DMS 273 treated with DMSO at 0.1 percent for 48 hours (cell line): ENCODE measurements at places on chromosomes 13 and 19.

- DNase-seq = no peak
Observed at GRCh38 chr13:106899442-106899841, 331.5 kb upstream of the ARGLU1 start.

- no peak for DNase-seq
Observed at GRCh38 chr13:96662036-96662435, 332.2 kb downstream of the OXGR1 start.

DNA sequence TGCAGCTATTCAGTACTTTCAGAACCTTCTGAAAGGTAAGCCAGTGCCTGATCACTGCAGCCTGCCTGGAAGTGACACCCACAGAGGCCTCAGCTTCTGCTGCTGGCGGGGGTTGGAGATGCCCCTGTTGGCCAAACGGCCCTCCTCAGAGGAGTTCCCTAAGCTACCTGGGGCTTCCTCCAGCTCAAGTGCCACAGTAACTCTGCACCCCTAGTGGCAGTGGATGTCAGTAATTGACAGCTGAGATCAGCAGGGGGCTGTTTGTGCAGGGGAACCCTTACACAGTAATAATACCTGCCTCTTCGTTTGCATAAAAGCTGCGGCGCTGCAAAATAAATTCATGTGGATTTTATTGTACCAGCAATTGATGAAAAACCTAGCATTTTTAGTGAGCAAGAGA lies 28.9 kb downstream of the TDRD12 start:
- DNase-seq = no peak

GRCh38 chr13:49791315-49791710 lies 1.2 kb downstream of the KPNA3 start:
- no peak for DNase-seq

- no peak for DNase-seq
Observed at GRCh38 chr13:109783815-109784589, 2.4 kb downstream of the IRS2 start.

DNA sequence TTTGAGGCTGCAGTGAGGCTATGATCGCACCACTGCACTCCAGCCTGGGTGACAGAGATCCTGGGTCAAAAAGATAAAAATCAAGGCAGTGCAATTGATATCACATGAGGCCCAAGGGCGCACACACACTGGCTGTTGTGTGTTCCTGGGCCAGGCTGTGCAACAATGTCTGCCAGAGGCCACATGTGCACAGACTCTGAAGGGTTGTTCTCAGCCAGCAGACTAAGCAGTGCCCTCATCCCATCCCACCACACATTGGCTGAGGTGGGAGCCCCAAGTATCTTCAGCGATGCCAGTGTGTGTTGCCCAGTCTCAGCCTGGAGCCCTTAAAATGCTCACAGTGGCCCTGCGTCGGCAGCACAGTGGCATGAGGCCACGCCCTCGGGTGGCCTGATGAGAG lies 12.6 kb downstream of the PEX11G start:
- DNase-seq = no peak

DNA sequence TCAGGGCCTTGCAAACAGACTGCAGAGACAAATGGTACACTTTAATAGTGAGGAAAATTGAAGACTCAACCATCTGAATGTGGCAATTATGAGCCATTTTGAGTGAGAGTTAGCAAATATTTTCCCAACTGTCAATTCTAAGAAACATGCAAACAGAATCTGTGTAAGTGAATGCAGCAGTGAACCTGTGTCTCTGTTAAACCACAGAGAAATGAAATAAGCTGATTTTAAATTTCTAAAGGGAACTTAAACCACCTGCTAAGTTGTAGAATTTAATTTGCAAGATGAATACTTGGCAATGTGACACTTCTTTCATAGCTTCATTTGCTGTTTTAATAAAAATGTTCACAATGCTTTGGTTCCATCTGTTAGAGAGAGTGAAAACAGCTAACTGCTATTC lies 42.0 kb upstream of the TDRD3 start:
- no peak for DNase-seq

DNA sequence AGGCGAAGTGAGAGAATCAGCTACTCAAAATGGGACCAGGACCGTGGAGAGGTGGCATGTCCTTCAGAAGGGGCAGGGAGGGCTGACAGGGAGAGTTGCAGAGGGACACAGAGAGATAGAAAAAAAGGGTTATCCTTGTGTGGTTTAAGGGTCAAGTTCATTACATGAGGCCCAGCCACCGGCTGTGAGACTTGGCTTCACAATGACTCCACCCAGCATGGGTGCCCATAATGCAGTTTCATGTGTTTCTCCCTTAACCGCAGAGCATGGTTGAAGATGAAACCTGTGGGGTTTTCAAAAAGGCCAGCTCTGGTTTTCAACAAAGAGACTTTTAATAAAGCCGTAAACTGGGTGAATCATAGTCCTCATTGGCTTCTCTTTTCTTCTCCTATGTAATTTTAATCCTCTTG lies 164.6 kb downstream of the KLF5 start:
- no peak for DNase-seq

- DNase-seq = no peak
Observed at GRCh38 chr13:54347531-54347930, 1318.9 kb downstream of the OLFM4 start.

GRCh38 chr13:91195789-91196188 lies 151.7 kb upstream of the MIR17HG start:
- DNase-seq = no peak

GRCh38 chr13:23330356-23330755 lies 103.1 kb downstream of the SACS start:
- DNase-seq = no peak

GRCh38 chr13:98879127-98879520 lies 98.7 kb downstream of the DOCK9 start:
- DNase-seq = no peak

DNA sequence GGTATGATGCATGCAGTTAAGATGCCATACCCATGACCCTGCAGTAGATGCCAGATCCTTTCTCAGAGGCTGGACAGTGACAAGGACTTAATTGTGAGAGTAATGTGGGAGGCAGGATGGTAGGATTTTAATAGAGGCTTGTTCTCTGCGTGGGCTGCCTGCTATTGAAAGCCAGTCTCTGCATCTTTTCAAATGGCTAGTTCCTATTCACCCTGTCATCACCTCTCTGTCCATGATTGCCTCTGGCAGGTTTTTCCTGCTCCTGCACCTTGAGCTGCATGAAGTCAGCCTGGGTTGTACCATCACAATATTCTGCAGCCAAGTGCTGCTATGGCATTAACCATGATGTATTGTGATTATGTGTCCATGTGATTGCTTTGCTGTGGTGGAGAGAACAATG lies 440.5 kb downstream of the ITGBL1 start:
- no peak for DNase-seq

DNA sequence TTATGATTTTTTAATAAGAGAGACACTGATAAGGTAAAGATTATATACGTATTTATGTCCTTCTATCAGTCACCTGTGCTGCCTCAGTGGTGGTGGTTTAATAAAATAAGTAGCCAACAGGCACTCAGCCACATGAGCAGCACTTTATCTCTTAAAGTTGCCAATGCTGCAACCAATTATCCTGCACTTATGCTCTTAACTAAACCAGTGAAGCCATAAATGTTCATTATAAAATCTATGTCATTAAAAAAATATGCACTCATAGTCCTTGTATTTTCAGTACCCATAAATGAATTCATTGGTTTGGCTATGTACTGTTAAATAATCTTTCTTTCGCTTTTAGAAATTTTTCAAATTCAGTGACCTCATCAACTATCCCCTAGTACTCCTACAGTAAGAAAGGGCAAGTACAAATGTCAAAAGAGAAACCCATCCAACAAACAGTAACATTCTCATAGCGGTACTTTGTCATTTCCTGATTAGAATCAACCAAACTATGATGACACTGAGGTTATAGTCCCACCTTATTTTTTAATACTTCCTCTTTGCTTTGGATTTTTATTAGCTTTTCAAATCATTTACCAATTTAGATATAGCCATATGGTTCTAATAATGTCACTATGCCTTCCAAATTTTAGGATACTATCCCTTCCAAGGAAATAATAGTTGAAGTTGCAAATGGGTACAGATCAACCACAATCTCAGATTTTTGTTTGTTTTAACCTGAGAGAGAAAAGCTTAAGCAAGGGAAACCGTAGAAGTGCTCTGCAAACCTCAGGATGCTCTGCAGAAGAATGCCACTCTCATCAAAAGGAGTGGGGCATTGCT lies 190.9 kb downstream of the KLF12 start:
- no peak for DNase-seq

- DNase-seq = no peak
Observed at GRCh38 chr13:85316506-85317025, 482.7 kb downstream of the SLITRK6 start.

DNA sequence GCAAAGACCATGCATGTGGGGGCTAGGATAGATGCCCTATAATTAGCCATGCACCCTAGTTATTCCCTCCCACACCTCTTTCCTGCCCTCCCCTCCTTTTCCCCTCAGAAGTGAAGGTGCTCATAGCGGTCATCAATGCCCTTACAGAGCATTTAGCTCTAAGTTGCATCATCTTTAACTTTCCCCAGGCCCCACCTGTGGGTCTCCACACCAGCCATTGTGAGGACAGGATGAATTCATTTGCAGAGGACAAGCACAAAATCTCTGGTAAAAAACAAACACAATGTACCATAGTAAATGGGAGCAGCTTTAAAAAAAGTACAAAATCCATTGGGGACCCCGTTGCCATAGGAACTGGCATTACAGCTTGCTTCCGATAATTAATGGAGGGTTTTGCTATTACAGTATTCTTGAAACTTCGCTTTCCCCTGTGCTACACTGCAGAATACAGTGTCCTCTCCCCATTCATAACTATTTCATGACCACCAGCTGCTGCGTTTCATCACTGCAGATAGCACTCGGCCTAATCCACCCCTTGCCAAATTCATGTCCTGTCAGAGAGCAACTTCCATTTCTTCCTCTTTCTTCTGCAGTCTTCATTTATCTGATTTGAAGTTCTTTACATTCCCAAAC lies 110.5 kb downstream of the ZDHHC20 start:
- no peak for DNase-seq
